ENCODE measurements at places on chromosomes 6 and 20. TPM values are rescaled to one million over a fixed set of nuclear protein-coding genes. Genes with fewer than 3 reads are reported as not detected.

The KCNG1 gene
- 35.0 TPM for polyA plus RNA-seq

The POLR3F gene
- 2.8 TPM for polyA plus RNA-seq

The ELOVL2 gene
- 0.24 TPM for polyA plus RNA-seq

The RAET1G gene
- 0.08 TPM for polyA plus RNA-seq

The TP53TG5 gene
- not detected for polyA plus RNA-seq

The PROKR2 gene
- polyA plus RNA-seq, result 9.5 TPM
